ENCODE measurements at places on chromosomes 1 and 21.

- DNase-seq: no peak
Observed at GRCh38 chr1:87800006-87800405, 471.3 kb downstream of the LMO4 start.

- peak; percentile 58 for DNase-seq
Observed at GRCh38 chr1:175188936-175189335, 3.6 kb downstream of the KIAA0040 start.

DNA sequence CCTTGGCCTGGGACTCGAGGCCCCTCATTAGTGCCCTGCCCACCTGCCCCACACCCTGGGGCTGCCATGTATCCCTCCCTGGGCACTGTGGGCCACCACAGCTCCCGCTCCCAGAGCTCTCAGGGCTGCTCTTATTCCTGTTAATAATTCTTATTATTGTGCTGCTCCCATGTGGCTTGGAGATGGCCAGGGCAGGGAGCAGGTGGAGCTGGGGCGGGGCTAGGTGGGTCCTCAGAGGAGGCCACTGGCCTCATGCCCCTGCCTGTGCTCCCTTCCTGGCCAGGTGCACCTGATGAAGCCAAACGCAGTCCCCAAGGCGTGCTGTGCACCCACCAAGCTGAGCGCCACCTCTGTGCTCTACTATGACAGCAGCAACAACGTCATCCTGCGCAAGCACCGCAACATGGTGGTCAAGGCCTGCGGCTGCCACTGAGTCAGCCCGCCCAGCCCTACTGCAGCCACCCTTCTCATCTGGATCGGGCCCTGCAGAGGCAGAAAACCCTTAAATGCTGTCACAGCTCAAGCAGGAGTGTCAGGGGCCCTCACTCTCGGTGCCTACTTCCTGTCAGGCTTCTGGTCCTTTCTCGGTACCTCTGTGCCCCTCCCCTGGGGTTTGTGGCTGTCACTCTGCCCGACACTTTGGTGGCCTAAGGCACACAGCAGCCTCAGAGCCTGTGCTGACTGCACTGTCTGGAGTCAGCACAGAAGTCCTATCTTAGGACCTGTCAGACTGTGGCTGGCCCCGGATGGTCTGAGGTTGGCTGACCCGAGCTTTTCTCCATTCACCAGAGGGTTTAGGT, 34.1 kb downstream of the BMP8A start:
- DNase-seq: peak; percentile 31

DNA sequence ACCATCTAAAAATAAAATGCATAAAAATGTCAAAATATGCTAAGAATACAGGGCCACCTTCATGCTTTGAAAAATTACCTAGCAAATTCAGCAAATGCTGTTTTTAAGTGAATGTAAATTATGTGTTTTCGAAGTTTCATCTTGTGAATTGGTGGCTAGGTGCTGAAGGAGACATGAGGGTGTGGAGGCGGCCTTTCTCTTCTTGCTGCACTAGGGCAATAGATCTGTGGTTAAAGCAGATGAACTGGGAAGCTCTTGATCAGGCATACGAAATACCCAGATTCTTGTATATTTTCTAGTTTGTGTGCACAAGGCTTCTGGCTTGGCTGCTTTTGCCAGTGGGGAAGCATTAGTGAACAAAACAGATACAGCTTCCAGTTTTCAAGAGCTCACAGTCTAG, 224.5 kb downstream of the ST6GALNAC3 start:
- DNase-seq: no peak

DNA sequence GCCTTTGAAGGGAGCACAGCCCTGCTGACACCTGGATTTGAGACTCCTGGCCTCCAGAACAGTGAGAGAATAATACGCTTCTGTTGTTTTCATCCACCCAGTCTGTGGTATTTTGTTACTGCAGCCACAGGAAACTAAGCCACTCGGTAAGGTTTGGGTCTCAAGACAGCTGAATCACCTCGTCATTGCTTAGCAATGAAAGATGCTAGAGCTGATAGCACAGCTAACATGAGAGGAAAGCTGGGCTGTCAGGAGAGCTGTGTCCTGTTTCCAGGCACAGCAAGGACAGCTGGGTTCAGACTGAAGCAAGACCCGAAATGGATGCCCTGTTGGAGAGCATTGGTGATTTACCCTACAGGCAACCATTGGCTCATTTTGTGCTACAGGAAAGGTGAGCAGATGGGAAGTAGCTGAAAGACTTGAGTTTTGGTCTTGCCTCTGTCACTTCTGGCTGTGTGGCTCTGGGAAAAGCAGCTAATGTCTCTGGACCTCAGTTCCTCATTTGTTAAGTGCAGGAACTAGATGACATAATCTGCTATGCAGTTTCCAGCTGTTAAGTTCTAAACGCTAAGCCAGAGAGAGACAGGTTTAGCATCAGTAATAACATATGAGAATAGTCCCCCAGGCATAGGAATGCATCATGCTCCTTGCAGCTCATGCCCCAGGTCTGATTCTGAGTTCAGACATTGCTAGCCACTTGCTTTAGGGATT, 58.0 kb downstream of the CLIC6 start:
- no peak for DNase-seq

GRCh38 chr21:38380481-38381137, 117.7 kb downstream of the ERG start:
- DNase-seq: no peak

DNA sequence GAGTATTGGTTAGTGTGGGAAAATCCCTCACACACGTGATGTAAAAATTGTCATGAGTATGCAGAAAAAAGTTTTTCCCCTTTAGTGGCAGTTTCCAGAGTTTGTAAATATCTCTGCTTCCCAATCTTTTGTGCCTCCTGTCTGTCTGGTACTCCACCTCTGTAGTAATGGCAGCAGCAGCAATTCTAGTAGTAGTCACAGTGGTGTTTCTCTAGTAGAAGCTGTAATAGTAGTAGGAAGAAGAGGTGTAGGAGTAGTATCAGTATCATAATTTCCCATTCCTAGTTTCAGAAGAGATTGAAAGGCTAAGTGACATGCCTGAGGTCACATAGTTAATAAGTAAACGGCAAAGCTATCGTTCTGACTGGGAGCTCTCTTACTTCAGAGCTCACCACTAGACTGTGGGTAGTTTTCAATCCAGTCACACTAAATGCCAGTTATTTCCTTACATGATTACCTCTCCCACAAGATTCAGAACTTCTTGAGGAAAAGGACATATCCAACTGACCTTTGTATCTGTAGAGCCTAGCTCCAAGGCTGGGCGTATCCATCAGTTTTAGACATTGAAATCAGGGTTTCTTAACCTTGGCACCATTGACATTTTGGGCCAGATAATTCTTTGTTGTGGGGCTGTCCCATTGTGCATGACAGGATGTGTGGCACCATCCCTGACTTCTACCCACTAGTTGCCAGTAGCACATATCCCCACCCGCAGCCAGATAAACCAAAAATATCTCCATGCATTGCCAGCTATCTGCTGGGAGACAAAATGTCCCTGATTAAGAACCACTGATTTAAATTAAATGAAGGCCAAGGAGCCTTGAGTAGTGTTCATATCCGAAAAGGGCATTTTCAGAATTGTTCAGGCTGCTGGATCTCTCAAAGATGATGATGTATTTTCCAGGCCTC, 135.9 kb downstream of the FGGY start:
- DNase-seq: peak; percentile 22

DNA sequence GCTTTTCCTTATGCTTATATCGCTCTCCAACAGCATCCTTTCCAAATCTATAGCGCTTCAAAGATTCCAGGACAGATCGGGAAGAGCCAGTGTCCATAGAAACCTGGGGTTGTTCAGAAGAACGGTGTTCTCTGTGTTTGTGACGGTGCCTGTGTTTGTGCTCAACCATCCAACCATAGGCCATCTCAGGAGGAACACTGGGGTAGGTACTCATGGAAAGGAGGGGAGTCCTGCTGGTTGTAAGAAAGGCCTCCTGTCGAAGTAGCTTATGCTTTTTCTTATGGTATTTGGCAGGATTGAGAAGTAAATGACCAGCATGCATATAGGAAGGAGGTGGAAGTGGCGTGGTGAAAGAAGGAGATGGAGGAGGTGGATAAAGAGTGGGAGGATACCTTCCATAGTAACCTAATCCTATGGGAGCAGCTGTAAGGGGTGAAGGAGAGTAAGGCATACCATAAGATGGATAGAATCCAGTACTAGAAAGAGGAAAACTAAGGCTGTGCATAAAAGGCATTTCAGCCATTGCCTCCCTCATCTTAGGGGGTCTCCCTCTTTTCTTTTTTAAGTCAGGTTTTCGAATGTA, 84.2 kb downstream of the ASH1L start:
- no peak for DNase-seq

All from stimulated activated naive CD8-positive, alpha-beta T cell treated with anti-CD3 and anti-CD28 coated beads, Interleukin-15, Interleukin-2, amounts not matched to agents 100 U/mL and 50 U/mL, for 24 hours (primary cell).